ENCODE measurements at places on chromosomes 7 and 10.

GRCh38 chr7:50795253-50795652 lies 12.6 kb upstream of the GRB10 start:
- DNase-seq = no peak

DNA sequence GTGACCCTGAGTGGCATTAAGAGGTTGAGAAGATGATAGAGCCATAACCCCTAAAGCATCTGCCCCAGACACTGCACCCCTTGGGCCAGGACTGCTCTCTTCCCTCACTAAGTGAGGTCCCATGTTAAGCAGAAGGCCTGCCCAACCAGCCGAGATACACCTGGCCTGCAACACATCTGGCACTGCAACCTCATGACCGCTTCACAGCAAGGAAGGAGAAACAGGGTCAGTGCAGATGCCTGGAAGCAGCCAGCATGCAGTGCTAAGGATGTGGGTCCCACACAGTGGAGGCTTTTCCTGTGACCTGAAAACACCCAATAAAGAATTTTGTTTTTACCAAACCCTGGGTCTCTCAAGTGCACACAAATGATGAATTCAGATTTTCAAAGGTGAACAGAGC lies 7.4 kb downstream of the NOD1 start:
- no peak for DNase-seq

- DNase-seq = no peak
Measured at GRCh38 chr10:63760708-63761047, 239.5 kb downstream of the REEP3 start.

- no peak for DNase-seq
Measured at GRCh38 chr10:70561558-70561957, 41.0 kb downstream of the PRF1 start.

DNA sequence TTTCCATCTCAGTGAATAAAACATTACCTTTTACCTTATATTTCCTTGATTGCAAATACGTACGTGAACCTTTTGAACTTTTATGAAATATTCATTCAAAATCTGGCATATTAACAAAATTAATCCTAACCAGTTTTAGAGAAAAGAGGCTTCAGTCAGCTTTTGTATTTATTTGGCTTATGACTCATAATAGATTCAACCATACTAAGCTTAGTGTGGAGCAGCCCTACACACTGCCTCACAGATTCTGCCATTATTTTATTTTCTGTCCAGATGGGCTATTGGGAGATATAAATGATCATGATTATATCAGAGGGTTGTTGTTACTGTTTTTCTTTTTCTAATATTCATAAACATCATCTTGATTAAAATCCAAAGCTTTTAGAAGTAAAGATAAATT lies 325.5 kb downstream of the GPR37 start:
- no peak for DNase-seq

- no peak for DNase-seq
Measured at GRCh38 chr10:23556727-23557440, 118.0 kb downstream of the OTUD1 start.

DNA sequence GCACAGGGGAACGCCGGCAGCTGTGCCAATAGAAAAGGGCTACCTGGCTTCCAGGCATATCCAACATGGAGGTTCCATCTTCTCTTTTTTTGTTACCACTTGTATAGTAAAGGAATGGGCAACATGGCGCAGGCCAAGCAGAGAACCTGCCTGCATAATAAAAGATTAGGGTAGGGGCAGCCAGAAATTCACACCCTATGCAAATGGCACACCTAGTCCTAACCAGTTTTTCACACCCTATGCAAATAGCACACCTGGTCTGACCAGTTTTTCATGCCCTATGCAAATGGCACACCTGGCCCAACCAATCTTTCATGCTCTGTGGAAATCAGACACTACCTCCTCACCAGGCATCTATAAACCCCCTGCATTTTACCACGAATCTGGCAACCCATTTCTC lies 369.5 kb downstream of the IPMK start:
- DNase-seq = no peak

GRCh38 chr10:7529638-7530037 lies 118.8 kb upstream of the SFMBT2 start:
- no peak for DNase-seq

- no peak for DNase-seq
Measured at GRCh38 chr7:101248276-101248675, 3.4 kb upstream of the FIS1 start.

- DNase-seq = no peak
Measured at GRCh38 chr10:62880162-62880561, 64.0 kb upstream of the EGR2 start.

GRCh38 chr10:87531908-87532622 lies 27.4 kb downstream of the MINPP1 start:
- DNase-seq = no peak

DNA sequence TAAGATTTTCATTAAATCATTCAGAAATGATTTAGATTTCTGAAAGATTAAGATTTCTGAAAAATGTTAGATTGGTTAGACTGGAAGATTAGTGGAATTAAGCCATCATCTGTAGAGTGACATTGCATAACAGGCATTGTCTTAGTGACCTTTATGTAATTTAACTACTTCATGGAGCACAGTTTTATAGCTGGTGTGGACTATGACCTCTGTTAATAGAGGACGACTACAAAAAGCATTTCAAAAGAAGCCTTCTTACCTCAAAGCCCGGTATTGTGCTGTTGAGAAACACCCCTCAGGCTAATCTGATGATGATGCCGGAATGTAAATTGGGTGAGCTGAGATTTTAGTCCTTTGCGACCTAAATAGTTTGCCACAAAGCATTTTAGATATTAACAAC lies 55.6 kb downstream of the GALNT11 start:
- DNase-seq = no peak

- no peak for DNase-seq
Measured at GRCh38 chr7:148717266-148717793, 18.6 kb downstream of the CUL1 start.

DNA sequence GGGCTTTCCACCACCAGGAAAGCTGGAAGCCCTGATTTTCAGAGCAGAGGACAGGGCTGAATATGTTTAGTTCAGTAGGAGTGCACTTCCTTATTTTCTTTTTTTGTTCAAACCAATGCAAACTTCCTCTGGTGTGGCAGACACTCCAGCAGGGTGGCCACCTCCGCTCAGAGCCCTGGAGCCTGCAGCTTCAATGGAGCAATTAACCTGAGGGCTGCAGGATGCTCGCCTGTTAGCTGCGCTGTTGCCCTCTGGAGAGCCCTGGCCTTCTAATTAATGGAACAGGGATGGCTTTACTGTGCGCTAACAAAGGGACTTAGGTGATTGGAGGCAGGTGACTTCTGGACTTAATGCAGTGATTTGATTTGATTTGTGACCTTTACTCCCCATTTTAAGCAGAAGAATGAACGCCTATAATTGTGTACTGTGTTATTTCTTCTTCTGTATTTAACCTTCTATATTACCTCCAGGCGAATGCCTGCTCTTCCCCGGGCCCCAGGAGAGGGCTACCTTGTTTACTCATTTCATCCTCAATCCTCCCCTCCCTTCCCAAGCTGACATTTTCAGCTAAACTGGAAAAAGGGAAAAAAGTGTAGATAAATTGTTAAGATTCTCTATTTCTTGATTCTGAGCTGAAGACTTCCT lies 123.0 kb upstream of the CTBP2 start:
- no peak for DNase-seq

DNA sequence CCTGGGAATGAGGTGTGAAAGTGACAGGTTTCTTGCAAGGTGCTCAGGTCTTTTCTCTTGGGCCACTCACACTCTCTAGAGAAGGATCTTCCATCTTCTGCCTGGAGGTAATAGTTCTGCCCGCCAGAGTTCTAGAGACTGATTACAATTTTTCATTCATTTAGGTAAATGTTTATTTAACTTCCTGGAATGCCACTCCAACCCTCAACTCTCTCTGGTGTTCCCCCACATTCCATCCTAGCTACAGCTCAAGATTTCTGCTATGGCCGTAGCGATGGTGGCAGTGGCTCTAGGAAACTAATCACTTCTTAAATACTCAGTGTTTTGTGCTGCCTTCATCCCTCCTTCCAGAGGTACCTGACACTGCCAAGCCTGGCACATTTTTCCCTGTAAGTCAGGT lies 174.6 kb downstream of the WDR11 start:
- no peak for DNase-seq

DNA sequence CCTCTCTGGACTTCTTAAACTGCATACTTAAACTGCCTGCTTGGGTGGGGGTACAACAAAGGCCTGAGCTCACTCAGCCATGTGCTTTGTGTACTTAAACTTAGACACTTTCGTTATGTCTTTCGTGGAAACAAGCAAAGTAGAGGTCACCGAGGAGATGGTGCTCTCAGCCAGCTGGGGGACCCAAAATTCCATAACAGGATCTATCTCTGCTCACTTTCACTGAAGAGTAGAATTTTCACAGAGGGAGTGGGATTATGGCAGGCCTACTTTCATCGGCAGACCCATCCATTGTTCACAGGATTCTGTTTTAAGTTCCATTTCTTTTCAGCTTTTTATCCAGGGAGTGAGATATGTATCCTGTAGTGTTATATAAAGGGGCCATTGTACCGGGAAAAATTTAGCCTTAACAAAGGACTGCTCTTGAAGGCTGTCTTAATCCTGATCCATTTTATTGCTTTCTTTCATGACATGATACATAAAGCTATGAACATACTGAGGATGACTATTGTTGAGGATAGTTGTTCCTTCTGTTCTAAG lies 370.0 kb upstream of the GHITM start:
- no peak for DNase-seq

DNA sequence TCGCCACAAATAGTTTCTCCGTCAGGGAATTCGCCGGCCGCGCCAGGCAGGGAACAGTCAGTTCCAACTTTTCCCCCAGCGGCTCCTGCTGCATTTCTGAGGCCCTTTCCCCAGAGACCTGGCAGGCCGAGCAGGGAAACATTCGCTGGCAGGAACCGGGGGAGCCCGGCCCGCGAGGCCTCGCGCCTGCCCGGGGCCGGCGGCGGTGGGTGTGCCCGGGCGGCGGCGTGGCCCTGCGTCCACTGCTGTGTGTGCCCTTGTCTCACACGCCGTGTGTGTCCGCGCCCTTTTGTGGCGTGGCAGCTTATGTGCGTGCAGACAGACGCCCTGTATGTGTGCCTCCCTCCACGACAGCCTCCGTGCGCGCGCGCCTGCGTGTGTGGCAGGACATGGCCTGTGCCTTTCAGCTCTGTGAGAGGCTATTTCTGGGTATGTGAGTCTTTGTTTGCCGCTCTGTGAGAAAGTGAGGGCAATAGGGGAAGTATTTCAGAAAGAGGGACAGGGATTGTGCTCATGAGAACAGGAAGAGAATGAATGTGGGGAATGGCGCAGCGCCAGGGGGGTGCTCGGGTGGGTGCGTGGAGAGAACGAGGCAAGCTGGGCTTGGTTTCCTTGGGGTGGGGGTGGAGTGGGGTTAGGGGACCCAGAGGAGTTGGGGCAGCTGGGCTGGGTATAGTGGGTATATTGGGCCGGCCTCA lies 689 bp upstream of the SMARCD3 start:
- DNase-seq = no peak

- DNase-seq = no peak
Measured at GRCh38 chr10:110022716-110023504, 15.1 kb downstream of the ADD3 start.

DNA sequence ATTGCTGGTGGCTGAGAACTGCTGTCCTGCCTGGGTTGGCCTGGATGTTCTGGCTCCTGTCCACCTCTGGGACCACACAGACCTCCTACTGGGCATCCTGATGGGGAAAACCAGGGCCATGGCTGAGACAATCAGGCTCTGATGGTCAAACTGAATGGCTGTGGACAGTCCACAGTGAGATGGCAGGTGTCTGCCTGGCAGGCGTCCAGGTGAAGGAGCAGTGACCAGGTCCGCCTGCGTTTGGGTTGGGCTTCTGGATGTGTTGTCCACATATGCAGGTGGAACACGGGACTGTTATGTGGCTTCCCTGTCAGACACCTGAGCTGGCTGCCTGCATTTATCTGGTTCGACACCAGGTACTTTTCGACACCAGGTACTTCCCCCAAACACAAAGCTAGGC lies 241.7 kb downstream of the BUB3 start:
- no peak for DNase-seq

- peak; percentile 32 for DNase-seq
Measured at GRCh38 chr7:70178787-70179186, 580.5 kb downstream of the AUTS2 start.
